ENCODE measurements at places on chromosomes 12 and 14. TPM values are rescaled to one million over a fixed set of nuclear protein-coding genes. Genes with fewer than 3 reads are reported as not detected.

GRCh38 chr12:58395470-58395869 is 454.1 kb downstream of the ATP23 start:
- DNase-seq, result no peak

GRCh38 chr14:75307700-75308379 is 29.2 kb downstream of the FOS start:
- peak; percentile 90 for DNase-seq

BICDL1 gene
- 41.5 TPM for total RNA-seq

DNA sequence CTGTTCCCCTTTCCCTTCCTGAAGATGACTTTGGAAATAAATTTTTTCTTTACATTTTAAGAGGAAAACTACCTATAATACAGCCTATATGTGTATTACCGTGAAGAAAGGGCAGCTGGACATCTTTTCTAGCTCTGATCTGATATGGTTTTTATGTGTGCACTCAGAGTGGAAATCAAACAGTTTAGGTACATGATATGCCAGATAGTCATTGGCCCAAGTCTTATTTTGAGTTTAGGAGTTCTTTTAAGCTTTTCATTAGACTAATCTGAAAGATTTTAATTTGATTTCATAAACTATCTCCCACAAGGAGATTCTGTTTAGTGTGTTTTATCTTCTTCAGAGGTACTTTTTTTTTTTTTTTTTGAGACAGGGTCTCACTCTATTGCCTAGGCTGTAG is 48.8 kb downstream of the KIAA0586 start:
- no peak for DNase-seq

DNA sequence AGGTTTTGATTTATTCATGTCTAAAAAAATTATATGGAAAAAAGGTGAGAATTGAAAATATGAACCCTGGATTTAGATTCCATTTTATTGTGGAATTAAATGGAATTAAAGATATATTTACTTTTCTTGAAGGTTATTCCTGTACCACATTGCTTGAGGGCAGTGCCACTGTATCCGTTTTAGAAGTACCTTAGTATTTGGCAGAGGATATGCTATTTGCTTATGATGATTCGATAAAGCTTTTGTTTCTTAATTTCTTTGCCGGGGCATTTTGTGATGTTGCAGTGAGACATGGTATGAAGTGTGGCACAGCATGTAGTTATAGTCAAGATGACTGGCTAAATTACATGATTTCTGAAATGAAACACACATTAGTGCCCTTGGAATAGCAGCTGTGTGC is 7.6 kb downstream of the TMTC2 start:
- no peak for DNase-seq

EGLN3 gene
- 9.6 TPM for total RNA-seq

GRCh38 chr14:20696764-20697163 is 8.2 kb downstream of the ANG start:
- DNase-seq, result no peak

GRCh38 chr12:6355491-6356373 is 13.9 kb upstream of the TNFRSF1A start:
- DNase-seq, result no peak

DNA sequence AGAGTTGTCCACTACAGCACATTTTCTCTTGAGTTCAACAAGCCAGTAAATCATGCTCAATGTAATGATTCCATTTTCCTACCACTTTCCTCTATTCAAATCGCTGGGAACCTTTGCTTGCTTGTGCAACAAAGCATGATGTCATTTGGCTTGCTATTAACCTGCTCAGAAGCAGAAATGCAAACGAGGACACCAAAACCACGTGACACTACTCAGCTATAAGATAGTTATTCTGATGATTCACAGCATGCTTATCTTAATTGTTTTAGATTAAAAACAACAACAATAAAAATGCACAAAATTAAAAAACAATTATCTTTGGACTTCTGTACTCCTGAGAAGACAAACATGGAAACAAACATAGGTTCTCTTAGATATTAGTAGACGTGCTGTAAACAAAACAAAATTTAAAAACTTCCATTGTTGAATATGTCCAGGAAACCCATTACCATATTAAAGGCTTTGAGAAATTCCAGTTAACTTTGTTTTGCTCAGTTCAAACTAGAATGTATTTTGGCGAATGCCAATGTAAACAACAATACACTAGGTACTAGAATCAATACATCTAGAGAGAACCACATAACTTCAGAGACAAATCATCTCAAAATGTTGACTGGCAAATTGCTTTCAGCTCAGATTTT is 77.5 kb upstream of the KRAS start:
- no peak for DNase-seq

GRCh38 chr12:111643427-111643826 is 42.3 kb downstream of the BRAP start:
- no peak for DNase-seq

RIN3 gene
- total RNA-seq, result 19.9 TPM

GRCh38 chr12:23523339-23523738 is 426.1 kb downstream of the SOX5 start:
- no peak for DNase-seq

DNA sequence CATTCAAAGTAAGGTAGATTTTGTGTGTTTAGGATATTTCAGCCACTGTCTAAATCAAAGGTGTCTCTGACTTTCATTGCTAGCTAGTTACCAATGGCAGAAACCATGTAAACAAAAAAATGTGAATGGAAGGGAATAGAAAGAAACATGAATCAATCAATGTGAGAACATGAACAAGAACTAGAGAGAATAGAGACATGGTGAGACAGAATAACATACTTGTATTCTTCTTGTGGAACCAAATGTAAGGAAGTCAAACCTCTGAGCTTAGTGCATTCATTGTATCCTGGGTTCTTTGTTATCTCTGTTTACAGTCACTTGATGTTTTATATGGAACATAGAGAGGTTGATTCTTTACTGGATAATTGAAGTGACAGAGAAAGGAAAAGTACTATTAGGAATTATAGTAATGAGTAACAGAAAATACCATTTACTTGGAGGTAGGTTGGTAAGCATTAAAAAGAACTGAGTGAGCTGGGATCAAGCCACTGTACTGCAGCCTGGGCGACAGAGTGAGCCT is 2.6 kb upstream of the WNK1 start:
- no peak for DNase-seq

RFX4 gene
- not detected for total RNA-seq

DNA sequence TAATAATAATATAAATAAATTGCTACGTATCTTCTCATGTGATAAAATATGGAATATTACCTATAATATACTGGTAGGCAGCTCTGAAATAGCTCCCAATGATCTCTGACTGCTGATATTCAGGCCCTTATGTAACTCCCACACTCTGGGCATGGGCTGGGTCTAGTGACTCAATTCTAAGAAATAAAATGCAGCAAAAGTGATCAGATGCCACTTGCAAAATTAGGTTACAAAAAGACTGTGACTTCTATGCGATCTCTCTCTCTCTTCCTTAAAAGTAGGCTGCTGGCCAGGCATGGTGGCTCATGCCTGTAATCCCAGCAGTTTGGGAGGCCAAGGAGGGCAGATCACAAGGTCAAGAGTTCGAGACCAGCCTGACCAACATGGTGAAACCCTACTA is 10.3 kb upstream of the CACNB3 start:
- no peak for DNase-seq

NTS gene
- total RNA-seq, result not detected

KRT2 gene
- total RNA-seq, result not detected

TMEM117 gene
- total RNA-seq, result 35.3 TPM

SIX1 gene
- 0.16 TPM for total RNA-seq

TAS2R42 gene
- not detected for total RNA-seq

GRCh38 chr14:103713304-103714062 is 1.8 kb downstream of the XRCC3 start:
- DNase-seq, result no peak

DNA sequence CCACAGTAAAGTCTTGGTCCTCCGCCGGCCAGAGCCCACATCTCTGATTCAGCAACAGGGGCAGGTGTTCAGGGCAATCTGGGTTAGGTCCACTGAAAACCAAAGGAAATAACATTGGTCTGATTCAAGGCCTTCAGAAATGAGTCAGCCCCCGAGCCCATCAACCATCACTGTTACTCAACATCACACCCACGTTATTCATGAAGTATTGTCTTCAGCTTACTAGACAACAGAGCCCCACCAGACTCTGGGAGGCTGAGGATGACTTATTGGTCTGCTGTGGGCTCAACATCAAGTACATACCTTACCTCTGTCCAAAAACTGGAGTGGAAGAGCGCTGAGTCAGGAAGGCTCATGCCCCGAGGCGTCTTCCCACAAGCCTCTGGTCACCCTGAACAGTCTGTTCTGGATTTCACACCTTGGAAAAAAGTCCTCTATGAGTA is 97.5 kb downstream of the ZFP36L1 start:
- no peak for DNase-seq

- no peak for DNase-seq
Observed at GRCh38 chr14:20848316-20848954, 42.8 kb upstream of the RNASE3 start.

- no peak for DNase-seq
Observed at GRCh38 chr14:92863286-92864080, 59.5 kb upstream of the CHGA start.

- DNase-seq, result no peak
Observed at GRCh38 chr14:24427537-24428508, 1.6 kb downstream of the CBLN3 start.

SPIC gene
- not detected for total RNA-seq

ACACB gene
- 16.4 TPM for total RNA-seq

AQP5 gene
- total RNA-seq, result not detected

B4GALNT3 gene
- total RNA-seq, result 7.0 TPM

DNA sequence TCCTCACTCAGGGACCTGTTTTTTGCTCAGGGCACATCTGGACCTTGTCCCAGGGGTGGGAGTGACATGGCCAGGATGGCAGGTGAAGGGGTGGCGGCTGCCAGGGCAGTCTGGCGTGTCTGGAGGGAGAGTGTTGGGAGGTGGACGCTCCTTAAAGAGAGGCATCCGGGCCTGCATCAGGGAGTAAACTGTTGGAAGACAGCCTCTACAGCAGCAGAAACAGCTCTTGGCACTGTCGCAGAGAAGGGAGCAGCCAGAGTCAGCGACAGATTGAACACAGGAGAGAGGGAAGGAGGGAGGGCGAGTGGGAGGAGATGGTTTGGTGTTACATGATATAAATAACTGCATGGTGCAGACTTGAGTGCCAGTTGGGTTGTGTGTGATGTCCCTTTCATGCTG is 52.8 kb downstream of the IGF1 start:
- no peak for DNase-seq

- DNase-seq, result no peak
Observed at GRCh38 chr12:85509857-85510256, 229.8 kb downstream of the ALX1 start.

DNA sequence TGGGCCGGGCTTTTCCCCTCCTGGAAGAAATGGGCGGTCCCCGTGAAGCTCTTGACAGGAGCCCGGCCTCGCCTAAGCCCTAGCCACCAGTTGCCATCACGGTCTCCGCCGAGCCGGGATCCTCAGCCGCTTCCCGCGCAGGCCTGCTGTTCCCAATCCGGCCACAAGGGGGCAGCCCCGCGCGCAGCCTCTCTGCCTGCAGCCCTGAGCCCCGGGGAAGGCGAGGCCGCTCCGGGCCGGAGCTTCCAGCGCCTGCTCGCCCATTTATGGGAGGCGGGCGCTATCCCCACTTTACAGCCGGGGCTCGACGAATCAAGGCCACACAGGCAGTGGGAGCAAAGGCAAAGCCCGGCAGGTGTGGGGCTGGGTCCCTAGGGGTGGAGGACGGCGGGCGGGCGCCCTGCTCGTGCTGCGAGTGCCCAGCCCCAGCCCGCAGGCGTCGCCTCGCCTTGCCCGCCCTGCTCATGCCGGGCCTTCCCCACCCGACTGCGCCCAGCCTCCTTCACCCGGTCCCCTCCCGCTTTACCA is 61.5 kb downstream of the LGMN start:
- DNase-seq, result peak; percentile 96

DNA sequence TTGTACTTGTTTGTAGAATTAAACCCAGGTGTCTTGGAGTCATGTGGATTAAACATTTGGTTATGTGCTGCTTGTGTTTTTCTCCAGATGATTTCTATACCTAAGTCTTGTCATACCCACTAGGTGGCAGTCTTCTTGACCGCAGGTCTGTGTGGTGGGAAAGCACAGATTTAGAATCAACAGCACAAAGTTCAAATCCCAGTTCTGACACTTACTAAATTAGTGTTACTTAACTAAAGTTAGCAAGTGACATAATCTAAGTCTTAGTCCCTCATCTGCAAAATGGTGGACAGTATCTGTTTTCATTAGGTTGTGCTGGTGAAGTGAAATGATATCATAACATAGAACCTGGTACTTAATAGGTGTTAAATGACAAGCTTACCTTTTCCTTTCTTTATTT is 151.0 kb upstream of the ARHGAP5 start:
- no peak for DNase-seq

All from mesothelial cell of epicardium (in vitro differentiated cells).